ENCODE measurements at places on chromosomes 7 and 10.

DNA sequence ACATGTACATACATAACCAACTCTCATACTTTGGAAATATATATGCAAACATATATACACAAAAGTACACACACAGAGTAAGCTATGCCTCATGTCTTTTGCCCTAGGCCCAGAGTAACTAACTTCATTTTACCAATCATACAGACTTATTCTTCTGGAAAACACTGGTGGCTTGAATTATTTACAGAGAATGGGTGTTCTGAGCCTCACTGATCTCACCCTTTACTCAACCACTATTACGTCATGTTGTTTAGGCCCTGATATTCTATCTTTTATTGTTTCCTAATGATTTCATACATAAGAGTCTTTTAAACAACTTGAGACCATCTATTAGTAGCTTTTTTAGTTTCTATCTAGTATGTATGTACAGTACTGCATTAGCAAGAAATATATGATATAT lies 43.0 kb downstream of the ANK3 start:
- no peak for DNase-seq

DNA sequence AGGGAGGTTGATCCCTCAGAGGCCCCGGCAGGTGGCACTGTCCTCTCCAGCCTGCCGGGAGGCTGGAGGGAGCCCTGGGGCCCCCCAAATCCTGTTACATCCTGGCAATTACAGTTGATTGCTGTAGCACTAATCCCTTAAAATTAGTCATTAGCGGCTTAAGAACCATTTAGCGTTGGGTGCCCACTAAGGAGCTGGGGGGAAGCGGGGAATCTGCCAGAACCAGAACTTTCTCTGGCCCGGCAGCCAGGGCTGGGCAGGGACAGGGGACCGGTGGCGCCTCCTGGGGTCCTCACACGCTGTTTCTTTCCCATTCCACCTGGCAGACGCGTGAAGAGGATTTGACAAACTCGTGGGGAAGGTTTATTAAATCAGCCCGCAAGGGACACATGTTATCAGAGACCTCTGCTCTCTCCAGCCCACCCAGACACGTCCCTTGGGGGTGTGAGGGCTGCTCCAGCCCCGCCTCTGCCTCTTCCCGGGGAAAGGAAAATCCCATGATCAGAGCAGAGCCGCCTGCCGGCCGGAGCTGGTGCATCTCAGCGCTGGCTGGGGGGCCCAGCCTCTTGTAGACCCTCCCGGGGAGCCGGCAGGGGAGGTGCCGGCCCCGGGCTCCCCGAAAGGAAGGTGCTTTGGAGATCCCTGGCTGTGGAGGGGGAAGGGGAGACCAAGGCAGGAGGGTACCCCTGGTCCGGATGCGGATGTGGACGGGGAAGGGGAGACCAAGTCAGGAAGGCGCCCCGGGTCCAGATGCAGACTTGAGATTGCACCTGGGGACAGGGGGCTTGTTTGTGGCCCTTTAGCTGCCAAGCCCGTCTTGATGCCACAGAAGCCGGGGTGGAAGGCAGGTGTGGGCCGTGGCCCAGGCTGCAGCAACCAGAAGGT lies 142.7 kb downstream of the ELFN1 start:
- DNase-seq: no peak

GRCh38 chr7:2964208-2964607 lies 79.5 kb downstream of the CARD11 start:
- no peak for DNase-seq

DNA sequence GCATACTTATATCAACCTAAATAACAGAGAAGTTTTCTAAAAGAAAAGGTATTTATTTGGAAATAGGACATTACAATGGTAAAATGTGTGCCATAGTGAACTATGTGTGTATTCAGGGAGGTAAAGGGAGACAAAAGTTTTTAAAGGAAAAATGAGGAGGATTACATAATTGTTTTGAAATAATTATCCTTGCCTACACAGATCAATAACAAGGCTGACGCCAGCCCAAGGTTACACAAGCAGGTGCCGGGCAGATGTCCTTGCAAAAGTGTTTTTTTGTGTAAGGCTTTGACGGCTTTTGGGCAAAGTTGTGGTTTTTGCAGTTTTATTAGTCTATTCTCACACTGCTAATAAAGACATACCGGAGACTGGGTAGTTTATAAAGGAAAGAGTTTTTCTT lies 22.7 kb upstream of the SLC35B4 start:
- no peak for DNase-seq

- DNase-seq: no peak
Observed at GRCh38 chr7:33742999-33743587, 162.2 kb upstream of the BMPER start.

DNA sequence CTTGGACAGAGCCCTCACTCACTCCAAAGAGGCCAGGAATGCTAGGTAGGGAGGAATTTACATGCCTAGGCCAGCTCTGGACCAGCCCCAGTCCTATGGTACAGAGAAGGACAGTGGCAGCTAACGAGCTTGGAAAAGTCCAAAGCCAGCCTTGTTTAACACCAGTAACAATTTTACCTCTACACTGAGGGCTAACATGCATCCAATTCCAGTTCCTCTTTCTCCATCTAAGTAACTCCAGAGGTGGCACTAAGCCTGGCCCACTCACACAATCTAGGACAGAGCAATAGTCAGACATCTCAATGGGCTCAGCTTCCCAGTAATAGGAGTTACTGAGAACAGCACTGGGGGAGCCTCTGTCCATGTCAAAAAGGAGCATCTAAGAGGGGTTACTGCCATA lies 5.7 kb upstream of the LCOR start:
- DNase-seq: no peak

DNA sequence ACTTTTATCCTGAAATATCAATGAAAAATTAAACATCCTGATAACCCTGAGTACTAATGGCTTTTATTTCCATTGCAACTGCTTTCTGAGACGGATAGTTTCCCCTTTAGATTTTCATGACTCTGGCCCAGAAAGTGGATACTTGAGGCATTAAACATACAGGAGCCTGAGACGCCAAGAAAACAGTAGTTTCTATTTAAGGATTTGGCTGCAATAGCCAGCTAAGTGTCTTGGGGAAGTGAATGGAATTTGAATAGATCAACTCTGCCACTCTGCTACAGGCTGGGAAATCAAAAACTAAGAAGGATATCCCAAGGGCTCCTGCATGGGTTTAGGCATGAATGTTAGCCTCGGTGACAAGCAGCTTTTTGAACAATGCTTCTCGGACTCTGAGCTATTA lies 24.7 kb upstream of the GPAM start:
- no peak for DNase-seq

- DNase-seq: no peak
Observed at GRCh38 chr10:132632851-132633684, 95.5 kb downstream of the INPP5A start.

DNA sequence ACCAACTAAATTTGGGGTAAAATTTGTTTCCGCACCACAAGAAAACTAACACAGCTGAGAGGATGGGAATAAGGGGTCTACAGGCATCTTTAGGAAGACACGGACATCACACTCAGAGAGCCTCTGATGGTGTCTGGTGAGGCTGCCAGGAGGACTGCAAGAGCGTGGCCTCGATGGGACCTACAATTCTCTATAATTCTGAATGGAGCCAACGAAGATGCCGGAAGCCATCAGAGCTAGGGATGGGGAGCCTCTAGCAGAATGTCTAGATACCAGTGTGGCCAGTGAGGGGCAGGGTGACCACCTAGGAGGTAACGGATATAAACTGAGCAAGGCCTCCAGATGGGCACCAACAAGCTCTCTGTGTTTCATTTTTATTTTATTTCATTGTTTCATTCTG lies 7.5 kb downstream of the GRID1 start:
- DNase-seq: no peak

GRCh38 chr10:48701139-48701901 lies 16.6 kb downstream of the WDFY4 start:
- no peak for DNase-seq

GRCh38 chr7:30995536-30995935 lies 31.8 kb downstream of the GHRHR start:
- DNase-seq: no peak

- DNase-seq: no peak
Observed at GRCh38 chr7:31688996-31689395, 2.0 kb downstream of the PPP1R17 start.

DNA sequence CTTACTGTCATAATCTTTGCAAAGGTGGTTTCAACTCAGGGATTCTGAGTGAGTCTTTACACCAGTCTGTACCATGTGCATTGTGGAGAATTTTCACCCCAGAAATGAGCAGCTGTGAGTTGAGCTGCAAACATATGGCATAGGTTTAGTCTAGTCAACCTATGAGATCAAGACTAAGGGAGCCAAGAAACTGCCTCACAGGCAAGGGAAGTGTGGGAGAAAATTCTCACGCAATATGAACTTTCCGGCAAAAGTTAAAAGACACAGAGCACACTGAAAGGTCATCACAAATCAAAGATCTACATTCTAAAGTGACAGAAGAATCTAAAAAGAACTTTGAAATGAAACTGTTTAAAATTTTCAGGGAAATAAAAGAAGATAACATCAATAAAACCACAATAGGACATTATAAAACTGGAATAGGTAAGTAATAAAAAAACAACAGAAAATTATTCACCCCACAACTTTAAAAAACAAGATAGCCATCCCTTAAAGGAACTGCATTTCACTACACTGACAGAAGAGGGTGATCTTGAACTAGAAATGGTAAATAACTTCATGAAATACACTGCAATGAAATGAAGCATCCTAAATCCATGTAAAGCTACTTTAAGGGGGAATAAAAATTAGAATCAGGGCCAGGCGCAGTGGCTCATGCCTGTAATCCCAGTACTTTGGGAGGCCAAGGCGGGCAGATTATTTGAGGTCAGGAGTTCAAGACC lies 63.5 kb downstream of the LGI1 start:
- DNase-seq: no peak

DNA sequence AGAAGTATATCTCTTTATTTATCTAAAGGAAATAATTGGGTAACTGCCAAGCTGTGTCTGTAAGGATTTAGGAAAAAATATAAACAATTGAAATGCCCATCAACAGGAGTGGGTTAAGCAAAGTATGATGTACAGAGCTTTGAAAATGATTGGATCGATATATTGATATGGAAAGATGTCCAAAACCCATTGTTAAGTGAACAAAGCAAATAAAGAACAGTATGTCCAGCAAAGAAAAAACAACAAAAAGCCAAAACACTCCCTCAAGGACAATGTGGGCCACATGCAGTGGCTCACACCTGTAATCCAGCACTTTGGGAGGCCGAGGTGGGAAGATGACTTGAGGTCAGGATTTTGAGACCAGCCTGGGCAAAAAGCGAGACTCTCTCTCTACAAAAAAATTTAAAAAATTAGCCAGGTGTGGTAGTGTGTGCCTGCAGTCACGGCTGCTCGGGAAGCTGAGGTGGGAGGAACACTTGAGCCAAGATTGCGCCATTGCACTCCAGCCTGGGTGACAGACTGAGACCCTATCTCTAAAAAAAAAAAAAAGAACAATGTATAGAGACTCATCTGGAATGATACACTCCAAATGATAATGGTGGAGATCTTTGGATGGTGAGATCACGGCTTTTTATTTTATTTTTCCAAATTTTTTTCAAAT lies 37.9 kb downstream of the XRCC2 start:
- no peak for DNase-seq

DNA sequence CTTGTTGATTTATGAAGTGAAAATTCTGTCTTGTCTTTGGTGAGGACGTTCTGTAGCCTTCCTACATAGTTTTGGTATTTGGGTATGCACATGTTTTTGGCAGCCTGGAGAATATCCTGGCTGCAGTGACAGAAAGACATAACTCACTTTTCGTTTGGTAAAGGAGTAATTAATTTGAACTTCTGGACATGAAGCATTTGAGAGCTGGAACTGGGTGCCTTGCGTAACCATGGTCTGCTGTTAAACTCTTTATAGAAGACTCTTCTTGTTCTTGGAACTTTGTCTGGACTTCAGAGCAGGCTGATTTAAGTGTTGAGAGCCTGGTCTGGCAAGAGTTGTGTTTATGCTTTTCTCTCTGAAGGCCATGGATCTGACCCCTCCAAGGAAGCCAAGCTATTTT lies 231.3 kb downstream of the LRMDA start:
- no peak for DNase-seq

GRCh38 chr10:121168545-121169216 lies 317.5 kb downstream of the WDR11 start:
- no peak for DNase-seq

- DNase-seq: no peak
Observed at GRCh38 chr10:10067644-10068043, 950.0 kb upstream of the CELF2 start.

- no peak for DNase-seq
Observed at GRCh38 chr7:1602386-1602785, 32.6 kb upstream of the PSMG3 start.

DNA sequence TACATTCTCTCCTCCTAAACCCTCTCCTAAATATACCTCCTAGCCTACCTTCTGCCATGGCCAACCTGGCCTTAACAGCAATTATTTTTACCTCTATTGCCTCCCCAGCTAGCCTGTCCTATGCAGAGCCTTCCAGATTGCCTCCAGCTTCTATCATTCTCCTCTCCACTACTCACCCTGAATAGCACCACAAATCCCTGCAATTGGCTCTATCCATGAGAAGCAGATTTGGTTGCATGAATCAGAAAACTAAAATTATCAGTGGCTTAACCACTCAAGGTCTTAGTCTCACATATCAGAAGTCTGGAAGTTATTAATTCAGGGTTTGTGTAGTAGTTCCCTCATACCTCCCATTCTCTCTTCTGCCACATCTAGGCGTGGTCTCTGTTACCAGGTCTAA lies 120.3 kb upstream of the CACUL1 start:
- no peak for DNase-seq

GRCh38 chr10:95572131-95572820 lies 11.1 kb upstream of the SORBS1 start:
- DNase-seq: no peak

DNA sequence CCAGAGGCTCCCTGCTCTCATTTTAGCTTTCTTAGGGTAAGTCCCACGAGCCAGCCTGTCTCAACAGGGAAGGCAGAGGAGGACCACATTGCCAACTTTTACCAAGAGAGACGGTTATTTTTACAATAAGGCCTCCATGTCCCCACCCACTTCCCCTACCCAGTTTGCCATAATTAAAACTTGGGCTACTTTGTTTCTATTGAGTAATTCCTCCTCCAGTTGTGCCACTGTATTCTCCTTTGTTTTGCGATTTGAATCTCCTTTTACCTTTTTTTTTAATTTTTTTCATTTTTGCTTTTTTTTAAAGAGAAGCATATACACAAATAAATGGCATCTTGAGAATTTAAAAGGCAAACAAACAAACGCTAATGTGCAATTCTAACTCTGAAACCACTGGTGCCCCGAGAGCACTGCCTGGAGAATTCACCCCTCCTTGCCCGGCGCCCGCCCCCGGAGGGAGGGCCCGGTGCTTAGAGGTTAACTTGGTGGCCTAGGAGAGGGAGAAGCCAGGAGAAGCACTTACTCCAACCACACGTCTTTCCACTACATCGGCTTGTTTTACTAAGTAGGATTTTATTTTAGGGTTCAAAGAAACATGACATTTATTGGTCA lies 282.3 kb downstream of the USP6NL start:
- no peak for DNase-seq

Data from stimulated activated CD4-positive, alpha-beta T cell treated with anti-CD3 and anti-CD28 coated beads, Interleukin-4, amount 100 ng/mL, for 24 hours (primary cell).